Heart left ventricle (tissue), 16 donors: ENCODE measurements at places on chromosomes 13 and 19. TPM values are rescaled to one million over a fixed set of nuclear protein-coding genes. Genes with fewer than 3 reads are reported as not detected.

The ZSCAN18 gene
- polyA plus RNA-seq: 71.8 TPM

The SLC10A2 gene
- not detected for polyA plus RNA-seq

The SIGLEC11 gene
- 0.22 TPM for polyA plus RNA-seq

The LPAR2 gene
- polyA plus RNA-seq: 1.6 TPM

The COL4A1 gene
- 52.6 TPM for polyA plus RNA-seq

The HSD11B1L gene
- polyA plus RNA-seq: 5.4 TPM

The NCAN gene
- polyA plus RNA-seq: not detected

The DAND5 gene
- polyA plus RNA-seq: 1.4 TPM

The ANKLE1 gene
- 0.36 TPM for polyA plus RNA-seq

The MYO16 gene
- polyA plus RNA-seq: 5.2 TPM

The ZNF222 gene
- 7.7 TPM for polyA plus RNA-seq

The JSRP1 gene
- polyA plus RNA-seq: not detected

The IGFL1 gene
- polyA plus RNA-seq: not detected

- no peak for DNase-seq
Measured at GRCh38 chr19:19062454-19063182, 1.2 kb upstream of the SLC25A42 start.

DNA sequence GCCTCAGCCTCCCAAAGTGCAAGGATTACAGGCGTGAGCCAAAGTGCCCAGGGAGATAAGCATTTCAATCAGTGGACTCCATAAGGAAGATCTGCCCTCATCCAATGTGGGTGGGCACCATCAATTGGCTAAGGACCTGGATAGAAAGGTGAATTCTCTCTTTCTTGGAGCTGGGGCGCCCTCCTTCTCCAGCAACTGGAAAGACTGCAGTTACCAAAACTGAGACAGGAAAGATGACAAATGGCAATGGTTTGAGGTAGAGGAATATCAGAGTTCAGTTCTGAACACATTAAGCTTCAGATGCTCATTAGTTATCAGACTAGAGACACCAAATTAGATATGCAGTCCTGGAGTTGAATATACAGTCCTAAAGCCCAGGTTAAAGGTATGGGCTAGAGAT is 10.5 kb upstream of the ELF1 start:
- DNase-seq: no peak

- DNase-seq: no peak
Measured at GRCh38 chr13:113845723-113846635, 17.9 kb downstream of the GAS6 start.

- DNase-seq: peak; percentile 35
Measured at GRCh38 chr13:98173431-98174152, 3.5 kb downstream of the RNF113B start.

GRCh38 chr13:71751073-71751472 is 115.9 kb downstream of the DACH1 start:
- no peak for DNase-seq

DNA sequence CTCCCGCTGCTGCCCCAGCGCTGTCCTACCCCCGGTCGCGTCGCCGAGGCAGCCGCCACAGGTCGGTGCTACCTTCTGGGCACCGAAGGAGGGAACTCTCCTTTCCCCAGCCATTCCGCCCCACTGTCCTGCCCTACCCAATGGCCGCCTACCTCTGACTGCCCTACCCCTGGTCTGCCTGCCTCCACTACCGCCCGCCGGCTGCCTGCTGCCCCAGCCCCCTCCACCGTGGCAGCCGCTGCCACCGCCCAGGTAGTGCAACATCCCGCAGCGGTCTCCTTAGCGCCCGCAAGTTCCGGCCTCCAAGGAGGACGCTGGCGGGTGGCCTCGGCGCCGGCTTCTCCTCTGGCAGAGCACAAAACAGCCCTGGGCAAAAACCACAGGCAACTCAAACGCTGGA is 1303.1 kb downstream of the UQCRFS1 start:
- no peak for DNase-seq

- no peak for DNase-seq
Measured at GRCh38 chr19:44050740-44051649, 841 bp upstream of the ZNF223 start.

DNA sequence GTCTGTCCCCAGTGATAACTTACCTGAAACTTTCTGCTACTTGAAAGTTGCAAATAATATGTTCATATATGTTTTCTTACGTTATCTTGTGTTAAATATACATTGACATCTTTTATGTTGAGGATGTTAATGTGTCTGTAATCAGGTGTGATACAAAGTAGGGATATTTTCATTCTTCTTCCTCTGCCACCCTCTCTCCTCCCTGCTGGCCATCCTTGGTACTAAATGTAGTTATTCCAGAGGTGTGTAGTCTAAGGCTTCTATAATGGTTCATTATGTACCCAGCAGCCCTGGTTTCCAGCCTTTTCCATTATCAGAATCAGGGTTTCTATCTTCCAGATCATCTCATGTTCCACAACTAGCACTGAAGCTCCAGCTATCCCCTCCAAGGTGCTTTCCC is 606.7 kb upstream of the KLHL1 start:
- DNase-seq: no peak

DNA sequence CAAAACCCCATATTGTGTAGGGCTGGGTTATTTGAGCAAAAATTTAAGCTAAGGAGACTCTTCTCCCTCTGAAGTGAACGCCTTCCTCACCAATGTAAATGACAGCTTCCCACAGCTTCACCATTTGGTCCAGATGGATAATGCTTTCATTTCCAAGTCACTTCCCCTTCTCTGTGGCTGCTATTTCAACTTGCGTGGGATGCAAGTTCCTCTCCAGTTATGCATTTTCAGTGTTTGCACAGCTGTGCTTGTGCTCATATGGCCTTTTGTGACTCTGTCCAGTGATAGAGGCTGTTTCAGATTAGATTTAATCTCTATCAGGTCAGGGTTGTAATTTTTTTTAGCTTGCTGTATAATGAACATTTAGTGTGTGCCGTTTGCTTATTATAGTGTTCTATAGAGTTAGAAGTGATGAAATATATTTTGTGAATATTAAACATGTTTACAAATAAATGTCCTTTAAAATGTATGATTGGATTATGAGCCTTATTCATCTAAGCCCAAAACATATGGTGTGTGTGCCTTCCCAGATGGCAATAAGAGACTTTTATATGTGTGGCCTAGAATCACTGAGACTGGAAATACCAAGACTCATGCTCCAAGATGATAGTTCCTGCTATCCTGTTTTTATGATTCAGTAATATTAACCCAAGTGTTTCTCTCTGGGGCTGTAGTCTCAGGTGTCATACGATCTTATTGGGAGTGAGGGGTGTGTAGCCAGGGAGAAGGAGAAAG is 86.6 kb downstream of the TNFRSF19 start:
- peak; percentile 69 for DNase-seq

DNA sequence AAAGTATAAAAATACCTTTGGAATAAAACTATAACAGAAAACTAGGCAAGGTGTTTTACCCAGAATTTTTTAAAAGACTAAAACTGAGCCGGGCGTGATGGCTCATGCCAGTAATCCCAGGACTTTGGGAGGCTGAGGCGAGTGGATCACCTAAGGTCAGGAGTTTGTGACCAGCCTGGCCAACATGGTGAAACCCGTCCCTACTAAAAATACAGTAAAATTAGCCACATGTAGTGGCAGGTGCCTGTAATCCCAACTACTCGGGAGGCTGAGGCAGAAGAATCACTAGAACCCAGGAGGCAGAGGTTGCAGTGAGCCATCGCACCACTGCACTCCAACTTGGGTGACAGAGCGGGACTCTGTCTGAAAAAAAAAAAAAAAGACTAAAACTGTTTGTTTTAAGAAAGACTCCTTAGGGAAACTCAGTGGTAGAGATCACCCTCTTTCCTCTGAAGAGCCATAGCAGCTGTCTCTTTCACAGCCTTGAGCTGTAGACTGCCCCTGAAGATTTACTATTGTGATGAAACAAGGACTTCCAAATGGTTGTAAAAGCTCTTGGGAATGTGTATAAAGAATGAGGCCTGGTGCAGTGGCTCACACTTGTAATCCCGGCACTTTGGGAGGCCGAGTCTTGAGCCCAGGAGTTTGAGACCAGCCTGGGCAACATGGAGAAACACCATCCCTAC is 14.7 kb upstream of the KCTD4 start:
- no peak for DNase-seq

GRCh38 chr13:112674412-112675365 is 15.1 kb upstream of the ATP11A start:
- no peak for DNase-seq

DNA sequence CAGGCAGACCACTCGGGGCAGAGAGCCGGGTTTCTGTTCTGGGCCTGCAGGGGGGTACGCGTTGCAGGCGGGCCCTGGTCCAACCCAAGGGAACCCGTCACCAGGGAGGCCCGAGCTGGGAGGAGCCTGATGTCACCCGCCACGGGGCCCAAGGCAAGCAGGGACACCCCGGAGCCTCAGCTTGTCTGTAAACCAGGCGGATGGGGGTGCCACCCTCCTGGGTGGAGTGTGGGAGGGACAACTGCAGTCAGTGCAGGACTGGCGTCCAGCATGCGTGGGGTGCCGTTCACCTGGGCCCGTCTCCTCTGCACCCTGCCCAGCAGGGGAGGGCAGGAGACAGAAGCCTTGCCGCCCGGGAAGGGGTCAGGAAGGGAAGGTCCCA is 7.0 kb downstream of the CACTIN start:
- DNase-seq: no peak

DNA sequence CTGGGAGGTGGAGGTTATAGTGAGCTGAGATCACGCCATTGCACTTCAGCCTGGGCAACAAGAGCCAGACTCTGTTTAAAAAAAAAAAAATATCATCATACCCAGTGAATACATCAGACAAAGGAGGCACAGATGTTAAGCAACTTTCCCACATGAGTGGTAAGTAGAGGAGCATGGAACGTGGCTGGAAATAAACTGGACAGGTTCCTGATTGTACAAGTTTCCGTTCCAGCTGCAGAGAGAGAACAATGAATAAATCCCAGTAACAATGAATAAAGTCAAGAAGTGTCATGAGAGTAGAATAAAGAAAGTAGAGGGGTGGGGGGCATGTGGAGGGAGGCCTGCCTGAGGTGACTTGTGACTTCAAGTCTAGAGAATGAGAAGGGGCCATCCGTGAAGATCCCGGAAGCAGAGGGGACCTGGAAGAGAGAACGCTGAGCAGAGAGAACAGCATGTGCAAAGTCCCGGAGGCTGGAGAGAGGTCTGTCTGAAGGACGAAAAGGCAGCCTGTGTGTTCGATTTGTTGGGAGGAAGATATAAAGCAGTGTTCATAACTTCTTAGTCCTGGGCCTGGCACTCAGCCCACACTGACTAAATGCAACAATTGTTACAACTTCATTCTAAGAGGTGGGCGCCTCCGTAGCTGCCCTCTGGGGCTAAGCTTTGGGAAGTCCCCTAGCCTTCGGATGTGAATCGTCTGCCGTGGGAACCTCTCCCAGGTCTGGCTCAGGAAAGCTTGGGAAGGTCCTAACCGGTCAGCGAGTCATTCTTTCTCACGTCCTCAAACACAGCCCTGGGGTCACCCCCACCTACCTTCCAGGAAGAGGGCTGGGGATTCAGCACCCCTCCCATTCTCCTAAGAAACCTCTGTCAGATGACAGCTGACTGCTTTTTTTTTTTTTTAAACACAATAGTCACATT is 15.3 kb upstream of the ARHGEF18 start:
- peak; percentile 59 for DNase-seq

DNA sequence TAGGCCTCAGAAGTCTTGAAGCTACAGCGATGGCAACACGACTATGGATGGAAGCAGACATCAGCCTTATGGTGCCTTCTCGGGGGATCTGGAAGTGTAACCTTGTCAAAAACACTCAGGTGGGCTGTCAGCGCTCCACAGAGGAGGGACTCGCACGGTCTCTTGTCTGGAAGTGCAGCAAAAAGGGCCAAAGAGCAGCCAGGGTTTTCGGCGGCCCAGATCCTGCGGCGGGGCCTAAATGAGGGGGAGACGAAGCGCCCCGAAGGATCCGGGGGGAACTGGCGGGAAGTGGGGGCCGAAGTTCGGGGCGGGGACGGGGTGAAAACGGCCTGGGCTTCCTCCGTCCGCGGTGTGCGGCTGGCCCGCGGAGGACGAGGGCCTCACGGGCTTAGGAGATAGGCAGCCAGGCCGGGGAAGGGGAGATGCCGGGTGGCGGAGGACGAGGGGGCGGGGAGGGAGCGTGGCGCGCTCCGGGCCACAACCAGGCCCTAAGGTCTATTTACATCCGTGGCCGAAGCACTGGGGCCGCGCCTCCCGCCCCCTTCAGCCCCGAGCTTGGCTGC is 637 bp downstream of the RANBP3 start:
- DNase-seq: no peak

DNA sequence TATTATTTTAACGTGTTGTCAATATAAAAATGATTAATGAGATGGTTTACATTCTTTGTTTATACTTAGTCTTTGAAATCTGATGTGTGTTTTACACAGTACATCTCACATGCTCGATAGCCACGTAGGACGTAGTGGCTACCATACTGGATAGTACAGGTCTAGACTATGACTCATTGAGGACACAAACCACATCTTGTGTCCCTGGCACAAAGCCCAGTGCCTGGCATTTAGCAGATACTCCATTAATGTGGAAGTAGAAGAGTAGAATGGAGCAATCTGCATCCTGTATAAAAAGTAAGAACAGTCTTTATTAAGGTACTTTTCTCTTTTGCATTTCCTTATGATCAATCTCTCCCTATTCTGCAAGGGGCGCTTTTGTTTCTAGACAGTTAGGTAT is 49.0 kb upstream of the FRY start:
- peak; percentile 61 for DNase-seq

DNA sequence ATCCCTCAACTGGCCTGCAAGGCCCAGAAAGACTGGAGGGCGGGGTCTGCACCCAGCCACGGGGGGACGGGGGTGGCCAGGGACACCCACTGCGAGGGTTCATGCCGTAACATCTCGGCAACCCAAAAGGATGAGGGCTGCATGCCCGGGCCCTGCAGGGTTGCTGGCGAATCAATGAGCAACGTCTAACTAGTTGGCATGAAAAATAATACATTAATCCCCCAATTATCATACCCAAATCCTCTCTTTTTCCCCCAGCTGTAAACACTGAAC is 232.2 kb downstream of the TUBA3C start:
- no peak for DNase-seq

- no peak for DNase-seq
Measured at GRCh38 chr13:24931450-24932251, 164.3 kb upstream of the PABPC3 start.

DNA sequence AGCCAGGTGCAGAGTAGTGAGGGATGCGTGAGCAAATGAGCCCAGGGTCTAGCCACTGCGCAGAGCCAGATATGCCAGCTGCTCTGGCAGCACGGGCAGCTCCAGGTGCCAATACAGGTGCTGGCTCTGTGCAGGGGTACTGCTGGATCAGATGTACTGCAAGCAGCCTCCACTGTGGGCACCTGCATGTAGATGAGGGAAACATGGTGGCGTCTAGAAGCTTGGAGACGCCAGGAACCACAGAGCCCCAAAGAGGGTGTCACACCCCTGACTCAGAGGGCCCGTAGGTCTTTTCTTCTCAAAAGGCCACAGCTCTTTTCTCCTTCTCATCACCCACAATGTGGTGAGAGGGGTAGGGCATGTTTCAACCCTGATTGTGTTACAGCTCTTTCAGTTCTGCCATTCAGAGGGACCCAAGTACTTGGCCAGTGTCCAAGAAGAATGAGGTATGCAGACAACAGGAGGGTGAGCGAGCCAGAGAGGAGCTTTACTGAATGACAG is 244.4 kb upstream of the SLITRK1 start:
- DNase-seq: no peak

- no peak for DNase-seq
Measured at GRCh38 chr13:34762312-34762711, 179.8 kb upstream of the NBEA start.

GRCh38 chr13:42258747-42259146 is 13.2 kb upstream of the AKAP11 start:
- no peak for DNase-seq

GRCh38 chr13:30983431-30983830 is 51.0 kb downstream of the TEX26 start:
- DNase-seq: no peak
